Right ventricle myocardium superior (tissue), 1 donor: ENCODE measurements at places on chromosomes 2 and 18.

DNA sequence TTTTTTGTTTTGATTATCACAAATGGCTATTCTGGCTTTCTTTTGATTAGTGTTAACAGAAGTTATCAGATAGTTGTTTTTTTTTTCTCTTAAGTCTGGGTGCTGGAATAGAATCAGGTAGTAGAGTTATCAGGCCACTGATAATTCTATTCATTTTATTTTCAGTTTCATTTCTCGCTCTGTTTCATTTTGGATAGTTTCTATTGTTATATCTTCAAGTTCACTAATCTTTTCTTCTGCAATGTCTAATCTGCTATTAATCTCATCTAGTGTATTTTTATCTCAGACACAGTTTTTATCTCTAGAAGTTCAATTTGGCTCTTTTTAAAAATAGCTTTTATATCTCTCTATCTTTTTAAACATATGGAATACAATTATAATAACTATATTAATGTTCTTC lies 241.8 kb upstream of the EPC2 start:
- DNase-seq = no peak

DNA sequence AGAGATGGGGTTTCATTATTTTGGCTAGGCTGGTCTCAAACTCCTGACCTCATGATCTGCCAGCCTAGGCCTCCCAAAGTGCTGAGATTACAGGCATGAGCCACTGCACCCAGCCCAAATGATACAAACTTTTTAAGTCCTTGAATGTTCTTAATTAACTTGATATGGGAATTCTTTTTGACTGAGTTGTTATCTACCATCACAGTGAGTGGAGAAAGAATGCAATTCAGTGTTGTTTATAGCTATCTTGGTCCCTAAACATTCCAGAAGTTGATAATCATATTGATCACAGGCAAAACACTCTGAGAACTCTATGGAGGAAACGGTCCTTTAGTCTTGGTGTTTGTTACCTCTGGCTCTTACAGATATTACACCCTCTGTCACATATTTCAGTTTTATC lies 1072.5 kb downstream of the SUCLG1 start:
- no peak for DNase-seq

DNA sequence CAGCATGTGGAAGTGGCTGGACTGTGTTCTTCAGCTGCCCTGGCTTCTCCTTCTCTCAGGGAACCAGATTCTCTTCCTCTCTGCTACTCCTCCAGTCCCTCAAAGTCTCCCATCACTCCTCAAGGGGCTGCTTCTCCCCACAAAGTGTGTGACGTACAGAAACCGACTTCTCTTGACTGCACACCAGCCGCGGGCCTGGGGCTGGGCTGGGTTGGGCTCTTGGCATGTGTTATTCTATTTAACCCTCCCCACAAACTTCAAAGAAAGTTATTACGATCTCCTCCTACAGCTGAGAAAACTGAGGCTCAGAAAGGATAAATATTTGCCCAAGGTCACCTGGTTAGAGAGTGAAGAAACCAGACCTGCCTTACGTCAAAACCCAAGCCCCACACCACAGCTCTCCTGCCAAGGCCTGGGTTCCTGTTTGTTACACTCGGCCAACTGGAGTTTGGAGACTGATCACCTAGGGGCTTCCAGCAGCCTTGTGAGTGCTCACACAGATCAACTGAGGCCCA lies 269.0 kb downstream of the TFCP2L1 start:
- no peak for DNase-seq

- no peak for DNase-seq
Measured at GRCh38 chr2:189483980-189484740, 42.9 kb downstream of the WDR75 start.
